B cell (primary cell): ENCODE measurements at places on chromosomes 11 and 22.

DNA sequence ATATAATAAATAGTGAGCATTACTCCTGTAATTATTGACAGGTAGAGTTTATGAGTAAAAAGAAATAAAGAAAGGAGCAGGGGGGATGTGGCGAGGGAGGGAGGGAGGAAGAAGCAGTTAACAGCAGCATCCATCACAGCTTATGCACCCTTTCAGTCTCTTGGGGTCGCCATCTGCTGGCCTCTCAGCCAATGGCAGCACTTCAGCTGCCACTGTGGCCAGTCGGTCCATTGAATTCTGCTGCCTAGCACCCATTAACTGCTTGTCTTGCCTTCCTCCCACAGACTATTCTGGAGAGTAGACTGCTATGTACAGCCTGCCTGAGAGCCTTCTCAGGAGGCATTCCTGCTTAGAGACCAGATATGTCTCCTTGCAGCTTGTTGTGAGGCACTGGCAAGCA lies 388.3 kb downstream of the TENM4 start:
- DNase-seq: no peak

- DNase-seq: no peak
Observed at GRCh38 chr22:24961217-24961844, 8.8 kb downstream of the KIAA1671 start.

DNA sequence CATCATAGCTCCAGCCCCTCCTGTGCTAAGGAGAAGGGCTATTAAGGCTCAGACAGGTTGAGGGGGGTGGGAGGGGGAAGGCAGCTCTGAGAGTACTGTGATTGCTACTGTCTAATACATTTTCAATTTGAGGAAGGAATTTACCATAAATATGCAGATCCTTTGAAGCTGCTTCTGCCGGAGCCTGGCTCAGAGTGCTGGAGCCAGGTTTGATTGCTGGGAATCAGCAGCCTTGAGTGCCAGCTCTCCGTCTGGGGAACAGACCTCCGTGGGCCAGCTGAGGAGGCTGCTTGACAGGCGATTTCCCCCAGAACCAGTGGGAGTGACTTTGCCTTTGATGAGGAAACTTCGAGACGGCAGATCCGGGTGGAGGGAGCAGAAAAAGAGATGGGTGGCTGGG lies 141.7 kb upstream of the TBCEL start:
- no peak for DNase-seq

GRCh38 chr11:130102301-130103249 lies 32.9 kb downstream of the APLP2 start:
- no peak for DNase-seq

- no peak for DNase-seq
Observed at GRCh38 chr11:119523539-119524157, 100.7 kb upstream of the THY1 start.

DNA sequence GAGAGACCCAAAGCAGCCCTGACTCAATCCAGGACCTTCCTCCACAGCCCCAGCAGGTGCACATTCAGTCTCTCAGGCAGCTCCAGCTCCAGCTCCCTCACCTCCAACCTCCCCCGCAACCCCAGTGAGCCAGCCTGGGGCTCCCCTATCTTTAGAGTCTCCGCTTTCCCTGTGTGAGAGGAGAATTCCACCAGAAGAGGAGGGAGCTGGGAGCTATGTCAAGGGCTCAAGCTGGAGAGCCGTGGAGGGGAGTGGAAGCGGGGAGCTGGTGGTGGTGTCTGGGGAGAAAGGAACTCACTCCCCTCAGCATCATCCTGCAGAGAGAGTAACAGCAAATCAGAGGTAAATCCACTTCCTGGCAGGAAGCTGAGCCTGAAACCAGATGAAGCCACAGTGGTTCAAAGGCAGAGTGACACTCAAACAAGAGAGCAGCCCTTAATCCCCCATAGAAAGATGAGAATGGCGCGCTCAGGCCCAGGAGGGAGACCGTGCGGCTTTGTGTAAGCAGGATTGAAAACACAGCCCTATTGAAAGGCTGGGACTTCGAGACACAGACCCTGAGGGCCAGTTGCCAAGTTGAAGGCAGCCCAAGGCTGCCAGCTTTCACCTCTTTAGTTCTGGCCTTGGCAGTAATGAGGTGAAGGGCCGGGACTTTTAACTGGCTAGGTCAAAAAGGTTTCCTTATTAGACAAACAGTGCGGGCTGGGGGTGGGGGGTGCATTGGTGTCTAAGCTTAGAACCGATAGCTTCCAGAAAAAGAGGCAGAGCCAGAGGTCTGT lies 21.4 kb upstream of the CDON start:
- no peak for DNase-seq

DNA sequence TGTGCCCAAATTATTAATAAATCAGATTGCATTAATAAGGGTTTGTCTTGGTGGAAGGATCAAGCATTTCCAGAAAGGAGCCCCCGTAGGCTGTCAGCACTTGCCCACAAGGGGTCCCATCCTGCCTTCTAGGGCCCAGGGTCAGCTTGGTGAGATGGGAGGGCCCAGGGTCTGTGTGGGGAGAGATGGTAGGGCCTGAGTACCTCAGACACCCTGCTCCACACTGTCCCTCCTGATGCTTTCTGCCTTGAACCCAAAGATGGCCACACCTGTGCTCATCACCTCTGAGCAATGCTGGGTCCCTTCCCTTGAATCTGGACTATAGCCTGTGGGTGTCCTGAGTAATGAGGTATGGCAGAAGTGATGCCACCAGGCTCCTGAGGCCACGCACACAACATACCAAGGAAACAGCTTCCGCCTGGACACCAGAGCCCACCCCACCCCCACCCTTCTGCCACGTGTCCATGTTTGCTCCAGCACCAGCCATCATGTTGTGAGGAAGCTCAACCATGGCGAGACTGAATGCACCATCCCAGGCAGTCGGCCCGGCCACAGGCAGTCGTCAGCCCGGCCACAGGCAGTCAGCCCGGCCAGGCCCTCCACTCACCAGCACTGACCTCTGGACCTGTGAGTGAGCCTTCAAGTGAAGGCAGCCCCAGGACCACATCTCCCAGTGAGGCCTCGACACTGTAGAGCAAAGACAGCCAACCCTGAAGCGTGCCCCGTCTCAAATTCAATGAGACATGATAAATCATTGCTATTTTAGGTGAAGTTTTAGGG lies 6.8 kb downstream of the BET1L start:
- no peak for DNase-seq

GRCh38 chr22:50626314-50626849 lies 1.6 kb downstream of the ARSA start:
- DNase-seq: no peak

- DNase-seq: no peak
Observed at GRCh38 chr11:77747381-77747969, 73.0 kb downstream of the RSF1 start.

DNA sequence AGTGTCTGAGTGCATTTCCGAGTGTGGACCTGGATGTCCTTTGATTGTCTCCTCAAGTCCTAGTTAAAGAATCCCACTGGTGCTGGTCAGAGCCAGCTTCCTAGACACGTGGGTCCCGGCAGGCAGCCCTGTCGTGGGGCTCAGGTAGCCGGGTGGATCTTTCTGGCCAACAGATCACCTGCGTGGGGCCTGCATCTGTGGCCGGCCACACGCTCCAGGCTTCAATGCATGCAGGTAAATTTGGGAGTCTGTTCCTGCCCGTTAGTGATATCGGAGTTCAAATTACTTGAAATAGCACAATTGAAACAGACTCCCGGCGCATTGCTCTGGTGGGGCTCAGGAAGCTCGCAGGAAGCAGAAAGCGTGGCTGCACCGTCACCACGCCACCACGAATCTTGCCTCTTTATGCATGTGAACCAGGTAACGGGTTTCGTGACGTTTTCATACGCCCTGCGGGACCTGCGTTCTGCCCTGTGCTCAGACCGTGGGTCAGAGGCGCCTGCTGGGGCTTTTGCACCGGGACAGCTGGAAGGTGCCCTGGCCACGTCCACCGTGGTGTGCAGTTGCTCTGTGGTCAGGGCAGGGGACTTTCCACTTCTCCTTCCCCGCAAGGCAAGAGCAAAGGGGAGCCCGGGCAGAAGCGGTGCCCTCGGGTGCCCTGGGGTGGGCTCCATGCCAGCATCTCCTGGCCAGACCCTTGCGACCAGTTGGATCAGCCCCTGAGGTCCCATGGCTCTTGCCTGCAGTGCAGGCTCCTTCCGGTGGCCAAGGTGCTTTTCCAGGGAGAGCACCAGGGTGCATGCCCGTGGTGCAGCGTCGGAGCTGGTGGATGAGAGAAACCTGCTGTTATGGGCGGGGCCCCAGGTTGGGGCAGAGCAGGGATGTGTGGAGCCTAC lies 803.5 kb downstream of the BRD1 start:
- DNase-seq: no peak

GRCh38 chr11:44955015-44955738 lies 4.5 kb upstream of the TP53I11 start:
- DNase-seq: no peak

DNA sequence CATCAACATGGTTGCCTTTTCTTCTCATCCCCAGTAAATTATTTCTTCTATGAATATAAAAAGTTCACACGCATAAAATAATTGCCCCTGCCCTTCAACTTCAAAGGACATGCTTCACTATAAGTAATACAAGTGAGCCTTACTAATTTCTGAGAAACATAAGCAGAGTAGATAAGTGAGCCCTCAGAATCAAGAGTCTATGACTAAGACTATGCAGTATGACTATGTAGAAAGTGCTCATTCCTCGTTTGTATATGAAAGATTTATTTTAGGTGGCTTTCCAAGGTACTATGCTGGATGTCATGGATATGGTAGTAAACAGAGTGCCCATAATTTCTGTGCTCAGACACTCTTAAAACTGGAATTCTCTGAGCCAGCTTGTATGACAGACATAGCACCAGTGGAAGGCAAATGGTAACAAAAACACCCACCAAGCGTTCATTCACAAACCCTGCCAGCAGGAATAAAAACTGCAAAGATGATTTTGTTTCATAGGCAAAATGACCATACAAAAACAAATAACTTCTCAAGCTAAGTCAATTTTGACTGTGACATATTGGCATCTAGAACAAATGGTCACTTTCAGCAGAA lies 189.8 kb downstream of the CADM1 start:
- no peak for DNase-seq

DNA sequence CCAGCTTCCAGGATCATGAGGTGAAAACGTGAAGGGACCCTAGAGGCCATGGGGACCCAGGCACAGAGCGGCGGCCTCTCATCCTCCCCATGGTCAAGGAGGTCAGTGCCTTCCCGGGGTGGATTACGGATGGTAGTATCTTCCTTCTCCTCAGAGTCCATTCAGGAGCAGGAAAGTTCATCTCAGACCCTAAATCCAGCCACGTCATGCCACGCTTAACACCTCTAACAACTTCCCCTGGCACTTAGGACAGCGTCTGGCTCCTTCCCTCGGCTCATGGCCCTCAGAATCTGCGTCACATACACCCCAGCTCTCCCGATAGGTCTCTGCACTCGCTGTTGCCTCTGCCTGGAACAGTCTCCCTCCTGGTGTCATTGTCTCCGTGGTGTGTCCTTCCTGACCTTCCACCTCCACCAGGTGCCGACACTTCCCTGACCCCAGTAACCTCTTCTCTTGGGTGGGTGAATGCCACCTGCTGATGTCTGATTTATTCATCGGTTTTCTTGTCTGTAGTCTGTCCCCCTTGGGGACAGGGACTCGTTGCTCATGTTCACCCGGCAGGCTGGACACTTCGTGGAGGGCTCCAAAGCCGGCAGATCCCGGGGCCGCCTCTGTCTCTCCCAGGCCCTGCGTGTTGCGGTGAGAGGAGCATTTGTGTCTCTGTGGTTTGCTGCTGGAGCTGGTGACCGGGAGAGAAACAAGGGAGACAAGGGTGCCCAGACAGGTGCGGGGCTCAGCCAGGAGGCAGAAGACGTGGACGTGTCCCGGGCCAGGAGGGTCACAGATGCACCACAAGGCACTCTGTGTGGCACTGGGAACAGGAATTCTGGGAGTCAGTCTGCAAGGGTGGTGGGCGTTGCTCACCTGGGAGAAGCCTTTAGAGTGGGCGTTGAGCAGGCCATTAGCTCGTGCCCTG lies 1.4 kb downstream of the MYEOV start:
- DNase-seq: peak; percentile 45
